NCI-H146 (cell line): ENCODE measurements at places on chromosomes 4 and X.

- DNase-seq: peak; percentile 89
Measured at GRCh38 chr4:81698538-81699296, 227.0 kb upstream of the RASGEF1B start.

GRCh38 chr4:39480902-39481695, 22.2 kb downstream of the LIAS start:
- DNase-seq: no peak

DNA sequence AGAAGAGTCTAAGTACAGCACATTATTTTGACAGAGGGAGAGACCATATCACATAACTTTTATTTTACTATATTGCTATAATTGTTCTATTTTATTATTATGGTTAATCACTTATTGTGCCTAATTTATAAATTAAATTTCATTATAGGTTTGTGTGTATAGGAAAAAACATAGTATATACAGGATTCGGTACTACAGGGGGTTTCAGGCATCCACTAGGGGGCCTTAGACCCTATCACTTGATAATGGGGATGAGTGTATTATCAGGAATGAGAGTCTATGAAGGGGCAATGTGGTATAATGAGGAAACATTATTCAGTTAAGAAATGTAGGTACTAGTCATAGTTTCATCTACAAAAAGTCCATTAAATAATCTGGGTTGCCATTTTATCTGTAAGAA, 833.1 kb downstream of the C4orf33 start:
- DNase-seq: no peak

GRCh38 chr4:158016511-158016910, 156.3 kb downstream of the GASK1B start:
- no peak for DNase-seq

- no peak for DNase-seq
Measured at GRCh38 chr4:83618431-83618830, 82.5 kb downstream of the GPAT3 start.

DNA sequence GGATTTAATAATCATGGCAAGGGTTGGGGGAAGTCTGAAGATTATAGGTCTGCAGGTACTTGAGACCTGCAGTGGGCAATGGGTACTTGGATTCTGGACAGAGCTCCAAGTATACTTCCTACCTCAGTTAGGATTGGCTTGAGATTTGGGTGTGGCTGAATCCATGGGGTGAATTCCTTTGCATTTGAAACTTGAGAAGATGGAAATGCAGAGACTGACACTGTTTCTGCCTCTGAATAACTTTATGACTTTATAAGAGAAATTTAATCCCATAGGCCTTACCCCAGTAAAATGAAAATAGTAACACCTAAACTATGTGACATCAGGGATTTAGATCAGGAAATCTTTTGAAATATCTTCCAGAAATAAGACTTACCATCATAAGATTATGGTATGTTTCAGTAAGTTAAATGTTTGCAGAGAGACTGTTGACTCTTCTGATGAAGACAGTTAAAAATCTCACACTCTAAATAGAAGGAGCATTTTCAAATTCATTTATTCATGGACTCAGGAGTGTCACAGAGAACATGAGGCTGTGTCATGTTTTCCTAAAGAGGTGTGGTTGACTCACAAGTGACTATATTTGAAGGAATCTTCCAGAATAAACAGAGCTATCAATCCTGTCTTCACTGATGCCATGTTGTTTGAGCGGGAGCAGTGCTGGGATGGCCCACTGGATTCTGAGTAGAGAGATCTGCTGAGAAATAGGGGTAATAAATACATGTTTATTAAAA, 513.5 kb upstream of the NR3C2 start:
- no peak for DNase-seq

DNA sequence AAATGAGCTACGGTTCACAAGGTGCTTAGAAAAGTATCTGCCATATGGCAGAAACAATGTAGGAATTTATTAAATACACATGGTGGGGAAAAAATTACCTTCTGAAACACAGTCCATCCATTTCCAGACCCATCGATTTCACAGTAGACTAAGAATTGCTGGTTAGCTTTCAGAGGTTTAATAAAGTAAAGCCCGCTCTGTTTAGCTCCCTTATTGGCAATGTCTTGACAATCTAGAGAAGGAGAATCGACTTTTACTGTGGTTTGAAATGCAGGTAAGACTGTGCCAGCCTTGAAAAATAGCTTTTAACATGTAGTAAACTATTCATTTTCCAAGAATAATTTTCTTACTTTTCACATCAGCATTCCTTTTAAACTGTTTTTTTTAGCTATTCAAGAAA, 2.9 kb downstream of the FGG start:
- DNase-seq: no peak
